ENCODE measurements at places on chromosomes 2 and 18.

DNA sequence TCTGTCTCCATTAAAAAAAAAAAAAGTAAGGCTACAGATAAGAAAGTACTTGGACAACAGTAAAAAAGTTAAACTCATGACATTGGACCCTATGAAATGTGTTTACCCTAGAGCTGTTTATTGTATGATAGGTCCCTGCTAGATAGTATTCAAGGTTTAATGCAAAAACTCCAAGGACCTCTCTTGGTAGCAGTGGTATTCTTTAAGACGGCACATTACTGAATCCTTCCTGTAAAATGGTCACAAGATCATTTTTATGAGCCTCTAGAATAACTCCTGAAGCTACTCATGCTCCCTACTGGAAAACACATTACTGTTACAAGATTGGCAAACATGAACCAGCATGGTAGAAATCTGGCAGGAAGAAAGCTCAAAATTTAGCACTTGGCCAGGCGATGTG, 38.8 kb downstream of the GALM start:
- H3K27ac ChIP-seq, result no peak overlapping the region
- no peaks in the 10 kb centered on the region for H3K36me3 ChIP-seq
- H3K4me3 ChIP-seq, result no peak overlapping the region

DNA sequence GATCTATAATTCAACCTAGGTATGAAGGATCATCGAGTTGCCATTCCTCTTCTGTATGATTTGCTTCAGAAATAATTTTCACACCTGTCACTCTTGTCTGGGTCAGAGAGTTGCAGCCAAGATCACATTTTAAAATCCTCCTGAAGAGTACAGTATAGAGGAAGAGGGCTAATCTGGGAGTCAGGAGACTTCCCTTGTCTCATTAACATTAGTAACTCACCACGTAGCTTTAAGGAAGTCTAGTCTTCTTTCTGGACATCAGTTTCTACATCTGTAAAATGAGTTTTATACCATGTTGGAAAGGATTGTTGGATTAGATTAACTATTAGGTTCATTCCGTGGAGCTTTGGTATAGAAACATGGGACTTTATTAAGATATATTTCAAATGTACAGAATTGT, 109.4 kb downstream of the TDRD15 start:
- H3K4me1 ChIP-seq, result no peaks in the 10 kb centered on the region
- no peak for DNase-seq

DNA sequence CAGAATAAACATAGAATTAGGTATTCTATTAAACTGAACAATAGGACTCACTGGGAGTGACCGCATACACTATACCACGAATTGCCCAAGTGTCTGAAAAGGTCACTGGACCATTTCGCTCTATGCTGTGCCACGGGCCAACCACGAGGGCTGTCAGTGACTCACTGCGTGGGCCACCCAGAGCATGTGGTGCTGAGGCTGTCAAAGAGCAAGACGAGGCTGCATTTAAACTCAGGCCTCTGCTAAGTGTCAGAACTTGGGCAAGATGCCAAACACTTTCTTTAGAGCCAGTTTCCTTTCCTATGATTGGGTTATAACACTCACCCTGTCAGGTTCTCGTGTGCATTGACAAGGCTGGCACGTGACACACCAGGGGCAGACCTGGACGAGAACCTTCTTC, 97.5 kb downstream of the SH3YL1 start:
- no peaks in the 10 kb centered on the region for H3K36me3 ChIP-seq
- H3K27ac ChIP-seq, result no peak overlapping the region
- H3K4me3 ChIP-seq, result no peak overlapping the region
- no peak for DNase-seq
- no peaks in the 10 kb centered on the region for H3K4me1 ChIP-seq

GRCh38 chr2:179915395-179915992, 54.1 kb upstream of the ZNF385B start:
- H3K27ac ChIP-seq, result no peak overlapping the region
- no peaks in the 10 kb centered on the region for H3K4me1 ChIP-seq
- DNase-seq, result no peak
- H3K4me3 ChIP-seq, result no peak overlapping the region

GRCh38 chr2:222423186-222423585, 1.2 kb upstream of the SGPP2 start:
- no peak overlapping the region for H3K4me3 ChIP-seq
- H3K27me3 ChIP-seq, result peaks cover 31% of the 10 kb centered on the region
- H3K4me1 ChIP-seq, result no peaks in the 10 kb centered on the region
- no peak for DNase-seq
- H3K27ac ChIP-seq, result no peak overlapping the region
- H3K36me3 ChIP-seq, result no peaks in the 10 kb centered on the region

DNA sequence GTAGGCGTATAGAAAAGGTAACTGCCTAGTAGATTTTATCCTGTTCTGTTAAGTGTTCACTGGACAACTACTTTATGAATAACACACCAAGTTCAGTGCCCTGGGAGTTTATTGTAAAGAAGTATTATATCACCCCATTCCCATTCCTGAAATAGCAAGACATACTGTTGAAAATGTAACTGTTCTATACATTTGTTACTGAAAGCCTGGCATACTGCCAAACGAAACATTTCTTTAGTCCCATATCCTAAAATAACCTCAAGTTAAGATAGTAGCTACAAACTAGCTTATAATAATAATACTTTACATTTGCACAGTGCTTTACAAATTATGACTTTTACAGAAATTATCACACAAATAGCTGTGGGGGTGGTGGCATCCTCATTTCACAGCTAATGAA, 25.1 kb downstream of the SPDYA start:
- H3K27me3 ChIP-seq, result no peaks in the 10 kb centered on the region
- no peaks in the 10 kb centered on the region for H3K36me3 ChIP-seq

- H3K27me3 ChIP-seq, result no peaks in the 10 kb centered on the region
- H3K4me1 ChIP-seq, result no peaks in the 10 kb centered on the region
- H3K4me3 ChIP-seq, result peak overlapping the region; percentile 50
- H3K27ac ChIP-seq, result no peak overlapping the region
Observed at GRCh38 chr2:215171151-215171550, 32.7 kb upstream of the ABCA12 start.
